Kidney capillary endothelial cell (primary cell): ENCODE measurements at places on chromosomes 2 and 18.

DNA sequence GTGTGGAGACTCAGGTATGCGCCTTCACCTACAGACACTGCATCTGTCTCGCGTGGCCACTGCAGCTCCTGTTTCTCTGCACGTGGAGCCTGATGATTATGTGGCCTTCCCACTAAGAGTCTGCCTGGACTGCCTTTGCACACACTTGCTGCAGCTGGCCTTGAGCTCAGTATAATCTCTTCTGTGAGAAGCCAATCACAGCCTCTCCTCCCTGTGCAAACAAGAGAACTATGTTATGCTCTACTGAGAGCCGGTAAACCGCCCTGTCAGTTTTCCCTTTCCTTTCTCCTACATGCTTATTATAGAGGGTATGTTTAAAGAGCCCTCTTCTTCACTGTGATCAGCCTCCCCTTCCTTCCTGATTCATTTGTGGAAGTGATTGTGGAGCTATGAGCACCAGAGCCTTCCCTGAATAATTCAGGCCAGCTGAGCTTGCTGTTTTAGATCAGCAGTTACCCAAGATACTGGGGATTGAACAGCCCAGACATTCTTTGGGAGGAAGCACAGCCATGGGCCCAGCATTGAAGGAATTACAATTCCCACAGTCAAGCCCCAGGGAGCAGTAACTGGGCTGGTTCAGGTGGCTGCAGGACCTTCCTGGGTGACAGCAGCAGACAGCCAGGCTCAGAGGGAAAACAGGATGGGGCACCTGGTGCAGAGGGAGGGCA is 3.7 kb upstream of the TGFA start:
- DNase-seq: no peak

GRCh38 chr2:31297751-31298150 is 63.8 kb downstream of the EHD3 start:
- peak; percentile 91 for DNase-seq

GRCh38 chr2:160270571-160271113 is 70.6 kb upstream of the ITGB6 start:
- DNase-seq: no peak

DNA sequence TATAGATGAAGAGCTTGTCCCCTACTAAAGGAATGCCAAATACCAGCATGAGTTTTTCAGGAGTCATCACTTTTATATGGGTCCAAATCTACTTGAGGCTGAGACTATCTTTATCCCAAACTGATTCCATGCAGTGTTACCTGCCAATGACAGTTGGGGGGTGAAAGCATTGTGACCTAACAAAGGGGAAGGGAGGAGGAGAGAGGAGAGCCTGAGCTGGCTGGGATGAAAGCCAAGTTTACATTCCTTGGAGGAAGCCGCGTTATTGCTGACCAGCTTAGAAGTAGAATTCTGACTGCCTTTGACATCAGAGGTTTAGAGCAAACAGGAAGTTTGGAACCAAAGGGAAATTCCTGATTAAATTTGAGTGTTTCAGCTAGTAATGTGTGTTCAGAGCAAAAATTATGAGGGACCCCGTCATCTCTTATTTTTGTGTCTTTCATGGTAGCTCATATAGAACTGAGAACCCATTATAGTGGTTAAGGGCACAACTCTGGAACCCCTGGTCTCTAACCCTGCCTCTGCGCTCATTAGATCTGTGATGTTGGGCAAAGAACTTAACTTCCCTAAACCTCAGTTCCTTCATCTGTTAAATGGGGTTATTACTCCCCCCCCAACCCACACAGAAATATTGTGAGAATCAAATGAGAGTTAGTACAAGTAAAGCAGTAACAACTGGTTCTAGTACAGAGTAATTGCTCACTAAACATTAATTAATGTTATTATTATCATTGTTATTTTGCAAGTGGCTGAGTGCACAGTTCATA is 199.3 kb upstream of the EPAS1 start:
- DNase-seq: peak; percentile 95

GRCh38 chr2:214328941-214329340 is 81.9 kb upstream of the VWC2L start:
- no peak for DNase-seq

DNA sequence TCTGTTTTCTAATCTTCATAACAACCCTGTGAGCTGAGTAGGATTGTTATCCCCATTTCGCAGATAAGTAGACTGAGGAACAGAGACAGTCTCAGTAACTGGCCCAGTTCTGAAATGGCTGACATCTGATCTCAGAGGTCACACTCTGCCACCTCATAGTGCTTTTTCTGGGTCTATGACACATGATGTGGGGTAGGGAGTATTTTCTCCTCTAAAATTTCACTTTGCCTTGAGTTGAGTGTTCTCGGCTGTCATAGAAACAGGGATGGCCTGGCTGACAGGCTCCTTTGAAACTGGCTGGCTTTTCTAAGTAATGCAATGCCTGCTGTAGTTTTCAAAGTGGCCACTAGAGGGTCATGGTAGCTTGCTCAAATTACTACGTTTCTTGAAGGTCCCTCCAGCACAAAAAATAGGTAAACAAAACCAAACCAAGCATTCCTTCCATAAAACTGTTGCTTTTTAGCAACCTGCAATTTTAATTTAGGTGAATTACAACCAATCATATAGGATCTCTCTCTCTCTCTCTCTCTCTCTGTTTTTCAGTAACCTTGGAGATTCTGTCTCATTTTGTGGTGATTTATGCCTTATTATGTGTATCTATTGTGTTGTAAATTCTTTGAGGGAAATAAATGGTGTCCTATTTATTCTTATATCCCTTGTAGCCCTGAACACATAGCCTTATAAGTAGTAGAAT is 84.2 kb upstream of the TTN start:
- peak; percentile 71 for DNase-seq

GRCh38 chr18:51506811-51507210 is 309.3 kb upstream of the MEX3C start:
- DNase-seq: no peak

GRCh38 chr2:170862286-170862902 is 45.7 kb downstream of the GAD1 start:
- DNase-seq: no peak

GRCh38 chr2:200901459-200902072 is 12.4 kb downstream of the NIF3L1 start:
- peak; percentile 89 for DNase-seq

DNA sequence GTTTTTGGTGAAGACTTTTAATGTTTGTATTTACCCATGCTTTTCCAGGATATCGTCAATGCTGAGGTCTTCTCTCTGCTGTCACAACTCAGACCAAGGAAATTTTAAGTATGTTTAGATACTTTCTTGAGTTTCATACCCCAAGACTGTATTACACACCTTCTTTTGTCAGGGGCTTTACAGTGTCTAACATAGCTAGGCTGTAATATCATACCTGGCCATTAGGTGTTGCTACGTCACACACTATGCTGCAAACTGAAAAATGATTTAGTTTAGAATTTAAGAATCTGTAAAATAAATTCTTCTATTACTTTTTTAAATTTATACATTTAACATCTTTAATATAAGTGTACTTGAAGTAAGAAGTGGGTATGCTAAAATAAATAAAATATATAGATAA is 358.4 kb upstream of the NRP2 start:
- no peak for DNase-seq

DNA sequence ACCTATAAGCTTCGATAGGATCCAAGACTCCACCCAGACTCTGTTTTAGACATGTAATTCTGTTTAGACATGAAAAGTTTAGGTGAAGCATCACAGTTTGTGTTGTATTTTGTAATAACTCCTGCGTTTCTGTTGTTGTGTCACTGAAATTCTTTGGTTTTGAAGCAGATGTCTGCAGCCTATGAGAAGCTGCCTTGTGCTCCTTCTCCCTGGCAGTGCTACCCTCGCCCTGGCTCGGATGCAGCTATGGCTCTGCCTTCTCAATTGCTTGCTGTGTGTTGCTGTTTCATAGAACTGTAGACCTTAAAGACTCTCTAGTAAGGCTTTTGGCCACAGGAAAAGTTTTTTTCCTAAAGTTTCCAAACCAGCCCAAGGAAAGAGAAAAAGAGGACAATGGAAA is 40.2 kb upstream of the ZNF638 start:
- DNase-seq: no peak

GRCh38 chr2:121969166-121969565 is 213.7 kb downstream of the TSN start:
- DNase-seq: no peak

DNA sequence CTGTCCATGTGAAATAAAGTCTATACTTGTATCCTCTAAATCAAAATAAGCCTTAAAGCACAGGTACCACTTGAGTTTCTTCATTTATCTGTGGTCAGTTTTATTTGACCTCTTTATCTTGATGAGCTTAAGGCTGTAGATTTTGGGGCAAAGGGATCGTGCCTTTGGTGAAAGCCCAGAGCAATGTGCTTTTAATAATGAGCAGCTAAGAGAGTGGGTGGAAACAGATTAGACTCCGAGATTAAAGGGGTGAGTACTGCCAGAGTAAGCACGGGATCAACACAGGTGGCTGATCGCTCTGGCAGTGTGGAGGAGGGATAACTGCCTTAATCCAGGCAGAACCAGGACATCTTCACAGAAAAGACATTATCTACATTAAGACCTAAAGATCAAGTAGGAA is 280.4 kb downstream of the TDRD15 start:
- no peak for DNase-seq

GRCh38 chr2:118222273-118222594 is 134.0 kb downstream of the INSIG2 start:
- DNase-seq: no peak

DNA sequence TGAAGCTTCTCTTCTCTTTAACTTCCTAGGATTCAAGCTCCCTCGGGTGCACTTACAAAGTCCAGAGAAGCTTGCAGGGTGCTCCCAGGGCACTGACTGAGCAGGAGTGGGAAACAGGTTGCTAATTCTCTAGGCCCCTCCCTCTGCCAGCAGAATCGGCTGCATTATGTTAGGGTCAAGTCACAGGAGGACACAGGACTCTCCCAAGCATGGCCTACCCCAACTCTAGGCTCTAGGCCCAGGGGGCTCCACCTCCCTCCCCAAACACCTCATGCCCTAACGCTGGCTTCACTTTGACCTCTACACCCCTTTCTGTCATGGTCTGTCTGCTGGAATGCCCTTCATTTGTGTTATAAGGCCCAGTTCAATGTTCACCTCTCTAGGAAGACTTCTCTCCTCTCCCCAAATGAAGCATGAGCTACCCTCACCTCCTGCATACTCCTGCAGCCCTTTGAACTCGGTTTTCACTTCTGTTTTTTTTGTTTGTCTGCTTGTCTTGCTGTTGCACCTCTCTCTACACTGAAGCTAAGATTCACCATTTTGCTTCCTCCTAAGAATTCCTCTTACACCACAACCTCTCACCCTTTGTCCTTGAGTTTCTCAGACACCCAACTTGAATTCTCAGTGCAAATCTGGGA is 521.8 kb upstream of the ID2 start:
- no peak for DNase-seq

DNA sequence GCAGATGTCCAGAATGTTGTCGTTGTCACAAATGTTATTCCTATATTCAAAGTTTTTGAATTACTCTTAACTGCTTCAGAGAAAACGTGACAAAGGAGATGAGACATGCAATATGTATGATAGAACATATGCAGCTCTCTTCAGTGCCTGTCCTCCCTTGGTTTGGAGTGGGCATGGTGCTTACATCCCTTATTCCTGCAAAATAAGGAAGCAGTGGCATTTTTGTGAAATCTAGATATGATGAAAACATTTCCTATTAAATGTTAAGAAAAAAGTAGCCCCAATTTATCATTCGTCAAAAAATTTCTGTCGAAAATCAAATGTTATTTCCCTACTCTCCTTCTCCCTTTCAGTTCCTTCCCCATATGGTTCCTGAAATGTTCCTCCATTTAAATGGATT is 457.5 kb upstream of the FANCL start:
- no peak for DNase-seq

GRCh38 chr2:27854229-27854862 is 35.8 kb downstream of the RBKS start:
- DNase-seq: no peak

DNA sequence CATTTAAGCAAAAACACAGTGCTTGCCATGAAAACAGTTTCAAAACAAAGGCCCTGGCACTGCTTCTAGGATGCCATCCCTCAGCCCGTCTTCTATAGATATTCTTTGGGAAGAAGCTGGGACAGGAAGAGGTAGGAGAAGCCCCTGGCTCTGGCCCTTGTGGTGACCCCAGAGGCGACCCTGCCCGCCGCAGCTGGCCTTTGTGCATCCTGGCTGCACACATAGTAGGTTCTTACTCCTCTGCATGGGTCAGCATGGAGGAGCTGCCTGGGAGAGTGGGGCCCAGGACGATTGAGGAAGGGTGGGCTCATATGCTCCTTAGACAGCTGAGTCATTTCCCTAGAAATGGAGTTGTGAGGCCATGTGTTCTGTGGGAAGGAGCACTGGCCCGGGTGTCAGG is 44.4 kb upstream of the OTOF start:
- no peak for DNase-seq

DNA sequence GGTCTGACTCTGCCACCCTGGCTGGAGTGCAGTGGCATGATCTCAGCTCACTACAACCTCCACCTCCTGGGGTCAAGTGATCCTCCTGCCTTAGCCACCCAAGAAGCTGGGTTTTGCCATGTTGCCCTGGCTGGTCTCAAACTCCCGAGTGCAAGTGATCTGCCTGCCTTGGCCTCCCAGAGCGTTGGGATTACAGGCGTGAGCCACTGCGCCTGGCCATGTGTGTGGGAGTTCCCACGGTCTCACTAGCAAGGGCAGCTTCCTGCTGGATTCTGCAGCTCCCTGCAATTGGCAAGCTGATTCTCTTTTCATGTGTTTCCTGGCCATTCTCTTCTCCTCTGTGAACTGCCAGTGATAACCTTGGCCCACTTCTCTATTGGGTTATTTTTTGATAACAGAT is 84.0 kb downstream of the USP40 start:
- DNase-seq: no peak

DNA sequence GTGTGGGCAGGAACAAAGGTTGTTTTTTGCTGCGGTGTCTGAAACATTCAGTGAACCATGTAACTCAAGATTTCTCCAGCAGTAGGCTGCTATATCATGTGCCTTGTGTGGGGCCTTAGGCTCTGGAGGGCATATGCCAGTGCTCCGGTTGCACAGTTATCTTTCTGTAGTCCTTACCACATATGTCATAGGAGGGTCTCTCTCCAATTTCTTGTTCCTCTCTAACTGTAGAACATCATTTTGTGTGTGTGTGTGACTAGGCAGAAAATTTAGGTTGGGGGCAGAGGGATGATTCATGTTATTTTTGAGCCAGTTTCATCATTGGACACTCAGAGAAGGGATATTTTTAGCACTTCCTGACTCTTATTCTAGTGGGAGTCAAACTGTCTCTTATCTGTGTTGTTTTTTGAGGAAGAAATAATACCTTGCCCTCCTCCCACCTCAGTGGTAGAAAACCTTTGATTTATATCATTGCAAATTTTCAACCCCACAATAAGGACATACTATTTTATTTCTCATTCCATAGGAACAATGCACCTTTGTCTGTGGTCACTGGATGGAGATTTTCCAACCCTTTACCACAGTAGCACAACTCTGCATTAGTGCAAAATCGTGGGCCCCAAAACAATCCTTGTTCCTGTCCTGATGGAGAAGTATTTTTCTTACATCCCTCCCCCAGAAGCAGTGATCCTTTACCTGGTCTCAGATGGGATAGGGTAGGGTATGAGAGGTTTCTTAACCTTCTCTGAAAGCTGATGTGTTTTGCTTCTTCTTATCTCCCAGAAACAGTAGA is 113.9 kb downstream of the CCDC74A start:
- peak; percentile 9 for DNase-seq
